Dermis microvascular lymphatic vessel endothelial cell (primary cell): ENCODE measurements at places on chromosomes 7 and 10. TPM values are rescaled to one million over a fixed set of nuclear protein-coding genes. Genes with fewer than 3 reads are reported as not detected.

DNA sequence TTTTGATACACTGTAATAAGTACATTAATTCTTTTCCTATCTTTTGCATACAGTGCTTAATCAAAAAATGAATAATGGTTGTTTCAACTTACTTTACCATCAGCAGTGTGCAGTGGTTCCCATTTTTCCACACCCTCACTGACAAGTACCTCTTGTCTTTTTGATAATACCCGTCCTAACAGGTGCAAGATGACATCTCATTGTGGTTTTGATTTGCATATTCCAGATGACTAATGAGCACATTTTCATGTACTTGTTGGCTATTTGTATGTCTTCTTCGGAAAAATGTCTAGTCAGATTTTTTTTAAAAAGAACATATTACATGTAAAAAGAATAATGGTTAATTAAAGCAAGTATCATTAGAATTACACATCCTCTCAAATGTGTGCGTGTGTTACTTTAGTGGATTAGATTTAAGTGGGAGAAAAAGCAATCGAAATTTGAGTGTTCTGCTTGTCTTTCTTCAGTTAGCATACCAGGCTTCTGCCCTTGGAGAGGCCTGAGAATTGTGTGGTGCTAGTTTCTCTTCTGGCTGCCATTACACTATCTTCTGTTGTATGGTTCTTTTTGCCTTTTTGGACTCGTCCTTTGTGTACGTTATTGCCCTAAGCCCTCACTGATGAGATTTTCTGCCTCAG lies 291.2 kb downstream of the AUTS2 start:
- DNase-seq, result no peak

DNA sequence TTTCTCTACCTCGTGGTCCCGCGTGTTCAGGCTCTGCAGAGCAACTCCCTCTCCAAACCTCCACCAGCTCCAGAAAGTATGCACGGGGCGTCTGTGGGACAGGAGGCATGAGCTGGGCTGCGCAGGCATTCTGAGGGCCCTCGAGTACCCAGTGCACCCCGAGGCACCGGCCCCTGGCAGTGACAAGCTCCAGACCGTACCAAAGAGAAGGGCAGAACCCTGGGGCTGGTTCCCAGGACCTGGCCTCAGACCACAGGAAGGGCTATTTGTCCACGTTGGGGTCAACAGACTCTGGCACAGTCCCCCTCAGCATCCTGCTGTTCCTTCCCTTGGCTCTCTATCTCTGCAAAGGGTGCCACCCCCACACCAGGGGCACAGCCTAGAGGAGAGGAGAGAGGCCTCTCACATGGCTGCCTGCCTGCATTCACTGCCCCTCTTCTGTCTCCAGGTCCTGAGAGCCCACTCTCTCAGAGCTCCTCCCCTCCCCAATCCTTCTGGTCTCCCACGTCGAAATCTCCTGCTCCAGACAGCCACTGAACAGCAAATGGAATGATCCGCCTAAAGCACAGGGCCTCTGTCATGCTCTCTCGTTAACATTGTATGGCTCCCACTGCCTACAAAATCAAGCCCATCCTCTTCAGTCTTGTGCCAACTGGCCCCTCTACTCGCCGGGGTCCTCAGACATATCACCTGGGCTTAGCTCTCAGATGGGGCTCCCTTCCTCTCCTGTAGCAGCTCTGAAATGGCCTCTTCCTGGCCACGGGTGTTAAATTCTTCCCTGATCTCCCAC lies 96.3 kb downstream of the OAT start:
- DNase-seq, result no peak

- DNase-seq, result no peak
These were observed 1.9 kb upstream of the TWIST1 start for GRCh38 chr7:19119372-19119771.

GRCh38 chr10:75634947-75635346 lies 203.5 kb downstream of the LRMDA start:
- DNase-seq, result no peak

- no peak for DNase-seq
These were observed 54.6 kb upstream of the ABCB4 start for GRCh38 chr7:87530126-87530525.

The ST8SIA6 gene
- 0.13 and 0.25 TPM in 2 replicates for total RNA-seq

GRCh38 chr7:100852048-100852872 lies at the start of gene SLC12A9:
Gene SLC12A9, plus strand, starts transcription at chr7:100852713. Its CDS starts 1,485 bp downstream, at chr7:100854198.
- DNase-seq, result peak; percentile 77

DNA sequence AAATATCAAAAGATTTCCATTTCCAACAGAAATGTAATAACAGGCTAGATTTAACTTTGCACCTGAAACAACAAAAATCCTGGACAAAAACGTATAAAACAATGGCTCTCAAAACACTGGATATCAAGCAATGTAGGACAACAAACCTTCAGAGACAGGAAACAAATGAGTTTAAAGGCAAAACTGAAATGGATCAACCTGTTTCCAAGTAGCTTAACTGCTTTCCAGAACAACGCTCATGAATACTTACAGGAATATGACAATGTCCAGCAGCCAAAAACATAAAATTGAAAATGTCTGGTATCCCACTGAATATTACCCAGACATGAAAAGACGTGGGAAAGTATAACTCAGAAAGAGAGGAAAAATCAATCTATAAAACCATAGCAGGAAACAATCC lies 62.8 kb downstream of the CUBN start:
- DNase-seq, result peak; percentile 89

DNA sequence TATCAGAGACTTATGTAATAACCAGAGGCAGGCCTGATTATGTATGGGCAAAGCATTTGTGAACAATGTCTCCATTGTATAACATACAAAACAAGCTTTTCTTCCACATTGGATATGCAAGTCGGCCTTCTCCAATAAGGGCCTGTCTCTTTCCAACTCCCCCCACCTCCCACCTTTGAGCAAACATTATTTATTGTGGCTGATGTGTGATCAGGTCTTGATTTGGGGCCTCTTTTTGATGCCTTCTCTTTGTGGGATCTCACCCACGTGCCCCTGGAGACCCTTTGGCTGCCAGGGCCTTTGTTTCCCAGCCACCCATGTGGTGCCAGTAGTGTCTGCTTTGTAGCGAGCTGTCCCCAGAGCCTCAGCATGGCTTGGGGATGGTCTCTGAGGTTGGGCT lies 53.0 kb downstream of the TCF7L2 start:
- no peak for DNase-seq

The PDE6C gene
- total RNA-seq, result not detected in 2 replicates

The SEMA3A gene
- 35.0 and 105 TPM in 2 replicates for total RNA-seq

The CCDC136 gene
- total RNA-seq, result 0.76 and 1.3 TPM in 2 replicates

The SKIDA1 gene
- 1.9 and 3.8 TPM in 2 replicates for total RNA-seq

DNA sequence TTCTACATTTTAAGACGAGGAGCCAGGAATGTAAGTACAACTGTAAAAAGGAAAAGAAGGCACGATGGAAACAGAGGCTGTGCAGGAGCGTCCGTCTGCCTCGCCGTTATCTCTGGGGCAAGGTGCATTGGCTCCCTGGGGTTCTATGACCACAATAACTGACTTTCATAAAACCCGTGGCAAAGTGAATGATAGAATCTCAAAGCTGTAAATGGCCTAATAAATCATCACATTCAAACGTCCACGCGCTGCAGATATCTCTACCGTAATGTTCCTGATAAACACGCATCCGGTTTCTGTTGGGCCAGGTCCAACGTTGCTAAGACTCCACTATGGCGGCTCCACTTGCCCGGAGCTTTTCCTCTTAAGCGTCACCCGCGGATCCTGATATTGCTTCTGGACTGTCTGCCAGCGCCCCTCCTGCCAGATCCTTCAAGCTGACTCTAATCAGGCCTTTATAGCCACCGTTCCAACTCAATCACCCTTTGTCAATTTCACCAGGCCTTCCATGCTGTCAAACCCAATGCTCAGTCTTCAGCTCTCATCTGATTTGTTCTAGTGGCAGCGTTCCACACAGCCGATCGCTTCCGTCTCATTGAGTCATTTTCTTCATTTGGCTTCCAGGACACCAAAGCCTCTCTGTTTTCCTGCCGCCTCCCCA lies 265.6 kb upstream of the FOXK1 start:
- peak; percentile 10 for DNase-seq

DNA sequence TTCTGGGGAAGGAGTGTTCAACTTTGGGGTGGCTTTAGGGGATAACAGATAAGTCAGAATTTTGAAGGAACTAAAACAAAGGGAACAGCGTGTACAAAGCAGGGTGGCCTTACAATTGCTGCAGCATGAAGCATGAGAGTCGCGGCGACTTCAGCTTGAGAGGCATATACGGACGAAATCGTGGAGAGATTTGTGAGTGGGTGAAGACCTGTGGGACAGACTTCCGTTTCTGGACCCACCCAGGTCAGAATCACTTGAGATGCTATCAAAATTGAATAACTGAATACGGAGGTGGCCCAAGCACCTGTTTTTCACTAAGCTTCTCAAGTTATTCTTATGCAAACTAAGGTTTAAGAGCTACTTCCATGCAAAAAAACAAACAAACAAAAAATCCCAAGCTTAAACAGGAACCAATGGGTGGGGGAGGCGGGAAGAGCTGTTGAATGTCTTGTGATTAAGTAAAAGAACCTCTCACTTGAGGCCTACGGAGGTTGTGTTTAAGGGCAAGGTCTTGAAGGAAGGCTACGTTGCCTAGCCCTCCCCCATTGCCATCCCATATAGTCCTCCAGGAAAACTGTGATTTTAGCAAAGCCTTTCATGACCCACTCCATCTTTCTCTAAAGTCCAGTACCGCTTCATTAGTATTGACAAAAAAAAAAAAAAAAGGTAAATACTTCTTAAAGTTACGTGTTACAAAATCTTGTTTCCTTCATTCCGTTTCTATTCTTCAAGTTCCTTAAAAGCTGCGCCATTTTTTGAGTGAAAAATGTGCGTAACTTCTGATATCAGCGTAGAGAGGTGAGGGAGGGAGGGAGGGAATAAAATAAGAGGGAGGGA lies 1.3 kb upstream of the TRIM24 start:
- no peak for DNase-seq
